ENCODE measurements at places on chromosomes 1 and 21.
A peak's percentile ranks its signal among the peaks of the same experiment; 100 is the strongest.

DNA sequence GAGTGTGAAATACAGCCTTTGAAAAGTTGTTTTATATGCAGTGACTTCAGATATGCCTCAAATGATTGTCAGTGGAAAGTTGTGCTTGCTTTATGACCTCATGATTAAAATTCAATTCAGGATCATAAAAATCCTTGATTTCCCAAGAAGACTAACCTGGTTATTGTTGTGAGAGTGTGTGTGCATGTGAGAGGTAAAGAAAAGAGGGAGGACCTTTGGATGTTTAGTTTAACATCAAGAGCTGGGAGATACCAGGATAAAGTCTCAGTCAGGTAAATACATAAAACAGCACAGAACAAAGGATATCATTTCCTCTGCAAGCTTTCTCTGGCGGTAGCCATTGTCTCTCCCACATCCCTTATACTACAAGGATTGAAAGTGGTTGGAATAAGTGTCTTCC lies 14.4 kb downstream of the BTBD8 start:
- DNase-seq = no peak

- DNase-seq = no peak
These were observed 12.0 kb downstream of the PKP1 start for GRCh38 chr1:201295346-201295745.

GRCh38 chr1:38402230-38402815 lies 355.7 kb upstream of the POU3F1 start:
- DNase-seq = no peak

GRCh38 chr1:212178851-212179250 lies 106.4 kb upstream of the PPP2R5A start:
- no peak for DNase-seq

DNA sequence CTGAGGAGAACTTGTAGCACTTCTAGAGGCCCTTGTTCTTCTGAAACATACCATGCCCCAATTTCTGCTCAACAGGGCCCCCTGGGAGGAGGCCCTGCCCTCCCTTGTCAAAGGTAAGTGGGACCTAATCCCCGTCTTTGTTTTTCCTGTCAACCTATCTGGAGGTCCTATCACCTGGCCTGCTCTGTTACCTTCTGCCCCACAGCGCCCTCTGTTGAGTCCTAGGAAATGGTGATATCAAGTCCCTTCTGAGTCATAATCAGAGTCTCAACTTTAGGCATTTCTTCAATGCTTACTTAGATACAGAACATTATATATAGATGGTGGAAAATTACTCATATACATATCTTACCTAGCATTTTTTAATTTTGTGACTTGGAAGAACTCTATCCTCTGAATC lies 28.2 kb upstream of the FCRL4 start:
- DNase-seq = no peak

DNA sequence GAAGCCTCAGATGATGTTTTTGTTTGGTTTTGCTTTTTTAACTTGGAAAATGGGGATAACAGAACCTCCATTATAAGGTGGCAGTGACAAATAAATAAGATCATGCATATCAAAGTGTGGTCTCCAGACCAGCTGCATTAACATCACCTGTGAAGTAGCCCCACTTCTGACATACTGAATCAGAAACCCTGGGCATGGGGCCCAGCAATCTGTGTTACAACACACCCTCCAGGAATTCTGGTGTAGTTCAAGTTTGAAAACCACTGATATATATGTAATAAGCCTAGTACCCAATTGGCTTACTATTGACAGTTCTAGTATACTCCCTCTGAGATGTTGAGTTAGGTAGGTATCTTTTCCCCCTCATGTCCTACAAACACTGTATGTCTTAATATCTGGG lies 24.1 kb upstream of the RNF19B start:
- peak; percentile 79 for DNase-seq

DNA sequence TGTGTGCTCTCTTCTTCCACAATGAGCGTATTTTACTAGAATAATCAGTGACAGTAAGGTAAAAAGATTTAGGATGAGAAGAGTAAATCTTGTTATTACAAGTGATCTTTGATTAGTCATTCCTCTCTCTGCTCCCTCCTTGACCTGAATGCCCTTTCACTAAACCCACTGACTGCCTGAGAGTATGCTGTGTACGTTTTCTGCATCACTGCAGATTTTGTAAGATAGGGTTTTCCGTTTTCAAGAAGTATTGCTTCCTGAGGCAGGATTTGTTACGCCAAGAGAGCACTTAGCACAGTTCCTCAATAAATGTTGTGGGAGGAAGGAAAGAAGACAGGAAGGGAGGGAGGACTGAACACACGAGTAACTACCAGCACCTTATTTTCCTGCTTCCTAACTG lies 7.7 kb upstream of the LAMB3 start:
- peak; percentile 70 for DNase-seq

Data from fibroblast of villous mesenchyme (primary cell).